ENCODE measurements at places on chromosomes 13 and 19.

DNA sequence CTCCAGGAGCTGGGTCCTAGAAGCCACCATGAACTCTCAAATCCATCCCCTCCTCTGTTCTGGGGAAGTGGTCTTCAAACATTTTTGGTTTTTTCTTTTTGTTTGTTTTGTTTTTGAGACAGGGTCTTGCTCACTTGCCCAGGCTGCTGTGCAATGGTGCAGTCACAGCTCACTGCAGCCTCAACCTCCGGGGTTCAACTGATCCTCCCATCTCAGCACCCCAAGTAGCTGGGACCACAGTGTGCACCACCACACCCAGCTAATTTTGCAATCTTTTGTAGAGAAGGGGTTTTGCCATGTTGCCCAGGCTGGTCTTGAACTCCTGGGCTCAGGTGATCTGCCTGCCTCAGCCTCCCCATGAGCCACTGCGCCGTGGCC lies 7.0 kb downstream of the BLVRB start:
- no peak for DNase-seq

DNA sequence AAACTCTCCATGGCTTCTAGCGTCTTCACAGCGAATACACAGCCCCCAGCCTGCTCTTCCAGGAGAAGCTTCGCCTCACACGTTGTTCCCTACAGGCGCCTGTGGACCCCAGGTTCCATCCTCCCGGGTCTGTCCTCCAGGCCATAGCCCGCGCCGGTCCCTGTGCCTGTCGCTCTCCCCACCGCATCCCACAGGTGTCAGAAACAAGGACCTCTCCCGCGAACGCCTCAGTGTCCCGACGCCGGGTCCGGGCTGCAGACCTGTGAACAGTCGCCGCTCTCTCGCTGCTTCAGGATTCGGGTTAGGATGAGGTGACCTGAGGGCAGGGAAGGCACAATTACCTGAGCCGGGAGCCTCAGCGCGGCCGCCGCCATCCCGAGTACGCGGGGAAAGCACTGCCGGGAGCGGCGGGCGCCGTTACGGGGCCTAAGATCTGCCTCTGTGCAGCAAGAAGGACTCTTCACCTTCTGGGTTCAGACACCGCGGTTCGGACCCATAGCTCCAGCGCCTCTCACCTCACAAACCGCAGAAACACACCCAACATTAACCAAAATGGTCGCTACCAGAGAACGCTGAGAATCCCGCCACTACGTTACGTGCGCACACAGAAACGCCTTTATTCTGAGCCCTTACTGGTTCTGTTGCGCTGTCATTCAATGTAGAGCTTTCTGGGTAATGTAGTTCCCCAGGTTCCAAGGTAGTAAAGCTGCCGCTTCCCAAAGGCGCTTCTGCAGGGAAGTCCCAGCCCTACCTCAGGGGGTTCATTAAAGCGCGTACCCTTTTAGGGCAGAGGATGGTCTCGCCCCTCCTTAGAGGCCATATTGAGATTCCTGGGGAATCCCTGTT lies at the start of gene ZNF418:
Gene ZNF418, minus strand, starts transcription at position 583 of the 846 bp plus-strand sequence. CDS start 1,580 bp downstream, outside the sequence.
- DNase-seq: peak; percentile 11

DNA sequence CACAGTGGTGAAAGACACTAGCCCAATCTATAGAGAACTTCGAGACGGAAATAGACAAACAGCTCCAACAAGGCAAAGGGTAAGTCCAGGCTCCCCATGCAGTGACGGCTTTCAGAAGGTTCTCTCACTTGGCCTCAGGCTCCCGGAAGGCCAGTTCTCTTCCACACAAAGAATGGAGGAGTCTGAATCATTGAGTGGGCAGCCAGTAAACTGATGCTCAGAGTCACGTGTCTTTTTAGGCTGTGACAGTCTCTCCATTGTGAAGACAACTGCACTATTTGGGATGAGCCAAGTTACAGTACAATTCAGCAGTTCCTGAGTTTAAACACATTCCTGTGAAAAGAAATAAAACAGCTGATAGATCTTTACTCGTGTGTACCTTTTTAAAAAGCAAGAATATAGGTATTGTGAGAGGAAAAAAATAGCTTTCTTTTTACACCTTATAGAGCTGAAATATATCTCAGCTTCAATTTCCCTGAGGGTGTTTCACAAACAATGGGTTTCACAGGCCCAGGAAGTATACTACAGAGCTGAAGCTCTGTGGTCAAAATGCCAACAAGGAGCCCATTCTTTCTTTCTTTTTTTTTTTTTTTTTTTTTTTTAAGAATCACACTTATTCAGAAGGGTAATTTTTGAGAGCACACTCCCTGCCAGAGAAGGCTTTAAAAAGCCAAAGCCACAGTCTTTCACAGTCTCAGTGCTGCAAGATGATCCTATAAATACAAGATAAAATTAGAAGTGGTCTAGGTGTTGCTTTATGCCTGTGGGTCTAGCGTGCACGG lies 135.1 kb downstream of the FREM2 start:
- no peak for DNase-seq

GRCh38 chr19:6039566-6040225 lies 61.8 kb upstream of the RANBP3 start:
- no peak for DNase-seq

GRCh38 chr13:35143123-35143522 lies 201.1 kb downstream of the NBEA start:
- DNase-seq: no peak

- DNase-seq: no peak
Observed at GRCh38 chr19:51742789-51743188, 8.9 kb downstream of the FPR1 start.

Data from CD4-positive, alpha-beta T cell (primary cell).